Stimulated activated CD8-positive, alpha-beta memory T cell treated with anti-CD3 and anti-CD28 coated beads, Interleukin-2, amount 100 ng/mL, for 1 hour (primary cell): ENCODE measurements at places on chromosomes 5 and 9.

- DNase-seq = no peak
Measured at GRCh38 chr9:129141066-129142041, 30.1 kb downstream of the PTPA start.

GRCh38 chr5:123125962-123126732 is 37.1 kb downstream of the PRDM6 start:
- no peak for DNase-seq

DNA sequence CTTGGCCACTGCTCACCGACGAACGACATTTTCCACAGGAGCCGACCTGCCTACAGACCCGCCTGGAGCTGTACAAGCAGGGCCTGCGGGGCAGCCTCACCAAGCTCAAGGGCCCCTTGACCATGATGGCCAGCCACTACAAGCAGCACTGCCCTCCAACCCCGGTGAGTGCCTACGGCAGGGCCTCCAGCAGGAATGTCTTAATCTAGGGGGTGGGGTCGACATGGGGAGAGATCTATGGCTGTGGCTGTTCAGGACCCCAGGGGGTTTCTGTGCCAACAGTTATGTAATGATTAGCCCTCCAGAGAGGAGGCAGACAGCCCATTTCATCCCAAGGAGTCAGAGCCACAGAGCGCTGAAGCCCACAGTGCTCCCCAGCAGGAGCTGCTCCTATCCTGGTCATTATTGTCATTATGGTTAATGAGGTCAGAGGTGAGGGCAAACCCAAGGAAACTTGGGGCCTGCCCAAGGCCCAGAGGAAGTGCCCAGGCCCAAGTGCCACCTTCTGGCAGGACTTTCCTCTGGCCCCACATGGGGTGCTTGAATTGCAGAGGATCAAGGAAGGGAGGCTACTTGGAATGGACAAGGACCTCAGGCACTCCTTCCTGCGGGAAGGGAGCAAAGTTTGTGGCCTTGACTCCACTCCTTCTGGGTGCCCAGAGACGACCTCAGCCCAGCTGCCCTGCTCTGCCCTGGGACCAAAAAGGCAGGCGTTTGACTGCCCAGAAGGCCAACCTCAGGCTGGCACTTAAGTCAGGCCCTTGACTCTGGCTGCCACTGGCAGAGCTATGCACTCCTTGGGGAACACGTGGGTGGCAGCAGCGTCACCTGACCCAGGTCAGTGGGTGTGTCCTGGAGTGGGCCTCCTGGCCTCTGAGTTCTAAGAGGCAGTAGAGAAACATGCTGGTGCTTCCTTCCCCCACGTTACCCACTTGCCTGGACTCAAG is 1.5 kb downstream of the CSF2 start:
- no peak for DNase-seq

DNA sequence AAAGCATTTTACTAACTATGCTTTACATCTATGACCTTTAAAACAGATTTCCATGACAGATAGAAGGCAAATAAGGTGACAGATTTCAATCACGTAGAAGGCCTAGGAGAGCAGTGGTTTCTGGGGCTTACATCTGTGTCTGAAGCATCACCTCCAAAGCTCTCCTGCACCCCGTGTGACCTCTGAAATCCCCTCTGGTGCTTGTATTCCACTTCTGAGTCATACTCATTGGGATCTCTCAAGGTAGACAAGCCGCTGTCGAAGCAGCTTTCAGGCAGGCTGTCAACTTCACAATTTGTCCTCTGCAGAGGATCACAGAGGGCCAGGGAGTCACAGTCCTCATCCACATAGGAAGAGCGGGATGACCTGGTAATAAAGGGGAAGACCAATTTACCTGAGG is 62.2 kb downstream of the RASEF start:
- no peak for DNase-seq

- no peak for DNase-seq
Measured at GRCh38 chr9:79054500-79054899, 517.3 kb upstream of the TLE4 start.

GRCh38 chr9:101148344-101148743 is 119.8 kb downstream of the PLPPR1 start:
- no peak for DNase-seq
